ENCODE measurements at places on chromosomes 2 and 18. TPM values are rescaled to one million over a fixed set of nuclear protein-coding genes. Genes with fewer than 3 reads are reported as not detected.

EGR4 gene
- not detected for total RNA-seq

- no peak for DNase-seq
These were observed 1142.0 kb upstream of the TMEFF2 start for GRCh38 chr2:193336781-193337180.

DNA sequence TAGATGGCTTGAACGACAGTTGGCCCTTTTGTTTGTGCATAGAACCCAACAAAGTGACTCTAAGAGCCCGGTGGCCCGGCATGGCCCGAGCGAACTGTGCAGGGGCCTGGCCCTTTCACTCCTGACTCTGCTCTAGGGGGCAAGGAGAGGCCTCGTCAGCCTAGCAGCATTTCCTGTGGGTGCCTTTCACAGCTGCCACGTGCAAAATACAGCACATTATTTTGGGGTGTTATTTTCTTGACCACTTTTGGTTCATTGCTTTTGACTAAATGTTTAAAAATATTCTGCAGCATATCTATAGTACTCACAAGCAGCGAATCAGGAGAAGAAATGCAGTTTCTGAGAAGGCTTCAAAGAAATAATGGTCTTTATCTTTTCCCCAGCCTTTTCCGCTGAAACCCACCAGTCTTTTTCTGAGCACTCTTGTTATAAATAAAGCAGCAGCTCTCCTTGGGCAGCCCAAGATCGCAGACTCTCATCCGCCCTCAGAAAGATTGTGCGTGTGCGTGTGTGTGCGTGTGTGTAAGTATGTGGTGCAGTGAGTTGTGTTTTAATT is 31.3 kb downstream of the DGKD start:
- no peak for DNase-seq

GRCh38 chr2:175937216-175937615 is 64.9 kb downstream of the LNPK start:
- no peak for DNase-seq

DNA sequence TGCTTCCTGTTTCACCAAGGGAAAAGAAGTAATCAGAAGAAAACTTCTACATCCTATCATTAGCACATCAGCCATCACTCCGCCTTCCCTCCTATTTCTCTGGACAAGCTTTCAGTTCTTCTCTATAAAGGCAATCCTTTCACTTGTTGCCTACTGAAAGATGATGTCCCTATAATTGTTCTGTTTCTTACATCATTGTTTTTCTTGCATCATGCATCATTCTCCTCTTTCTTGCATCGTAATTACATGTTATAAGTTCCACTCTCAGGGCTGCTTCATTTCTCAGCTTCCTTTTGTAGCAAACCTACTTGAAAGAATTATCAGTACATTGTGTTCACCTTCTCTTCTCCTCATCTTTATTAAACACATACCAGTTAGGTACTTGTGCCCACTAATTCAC is 7.2 kb downstream of the SLC30A6 start:
- DNase-seq = no peak

GRCh38 chr2:96934182-96934495 is 52.2 kb downstream of the FAM178B start:
- DNase-seq = no peak
